Myocyte (in vitro differentiated cells): ENCODE measurements at places on chromosomes 7 and 10. TPM values are rescaled to one million over a fixed set of nuclear protein-coding genes. Genes with fewer than 3 reads are reported as not detected.
A peak's percentile ranks its signal among the peaks of the same experiment; 100 is the strongest.

DNA sequence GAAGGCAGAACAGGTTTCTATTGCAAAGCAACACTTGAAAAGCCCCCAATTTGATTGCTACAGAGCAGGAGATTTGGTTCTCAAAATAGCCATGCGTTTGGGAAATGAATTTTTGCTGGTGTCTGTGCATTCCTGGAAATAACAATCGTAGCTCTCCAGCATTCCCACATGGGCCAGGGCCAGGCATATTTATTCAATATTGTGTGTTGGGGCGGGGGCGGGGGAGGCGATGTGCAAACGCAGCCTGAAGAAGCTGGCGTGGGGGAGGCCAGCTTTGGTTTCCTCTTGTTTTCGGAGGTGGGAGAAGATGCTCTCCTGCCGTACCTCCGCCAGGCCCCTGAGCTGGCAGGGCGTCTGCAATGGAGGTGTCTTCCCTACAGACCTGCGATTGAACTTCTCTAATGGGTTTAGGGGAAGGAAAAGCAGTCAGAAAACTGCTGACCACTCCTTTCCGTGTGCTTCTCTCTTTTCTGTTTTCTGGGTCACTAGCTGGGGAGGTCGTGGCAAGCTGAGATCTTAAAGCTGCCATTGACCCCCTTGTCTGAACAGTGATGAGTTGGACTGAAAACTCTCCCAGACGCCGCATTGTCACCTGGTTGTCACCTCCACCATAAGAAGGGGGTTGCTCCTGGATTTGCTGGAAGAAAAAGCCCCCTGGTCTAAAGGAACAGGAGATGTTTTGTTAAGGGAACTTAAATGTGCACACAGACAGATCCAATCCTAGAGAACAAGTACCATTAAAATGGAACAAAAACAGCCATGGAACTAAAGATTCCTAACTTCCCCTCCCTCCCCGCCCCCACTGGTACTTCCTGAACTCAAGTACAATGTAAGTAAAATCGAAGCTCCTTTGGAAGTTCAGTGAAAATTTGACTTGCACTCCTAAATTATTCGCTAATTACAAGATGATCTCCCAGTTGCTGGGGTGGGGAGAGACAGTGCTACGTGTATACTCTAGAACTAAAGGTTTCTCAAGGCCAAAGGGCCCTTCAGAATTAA lies 56.4 kb upstream of the HABP2 start:
- DNase-seq: no peak

The PRSS2 gene
- not detected in 2 replicates for total RNA-seq

DNA sequence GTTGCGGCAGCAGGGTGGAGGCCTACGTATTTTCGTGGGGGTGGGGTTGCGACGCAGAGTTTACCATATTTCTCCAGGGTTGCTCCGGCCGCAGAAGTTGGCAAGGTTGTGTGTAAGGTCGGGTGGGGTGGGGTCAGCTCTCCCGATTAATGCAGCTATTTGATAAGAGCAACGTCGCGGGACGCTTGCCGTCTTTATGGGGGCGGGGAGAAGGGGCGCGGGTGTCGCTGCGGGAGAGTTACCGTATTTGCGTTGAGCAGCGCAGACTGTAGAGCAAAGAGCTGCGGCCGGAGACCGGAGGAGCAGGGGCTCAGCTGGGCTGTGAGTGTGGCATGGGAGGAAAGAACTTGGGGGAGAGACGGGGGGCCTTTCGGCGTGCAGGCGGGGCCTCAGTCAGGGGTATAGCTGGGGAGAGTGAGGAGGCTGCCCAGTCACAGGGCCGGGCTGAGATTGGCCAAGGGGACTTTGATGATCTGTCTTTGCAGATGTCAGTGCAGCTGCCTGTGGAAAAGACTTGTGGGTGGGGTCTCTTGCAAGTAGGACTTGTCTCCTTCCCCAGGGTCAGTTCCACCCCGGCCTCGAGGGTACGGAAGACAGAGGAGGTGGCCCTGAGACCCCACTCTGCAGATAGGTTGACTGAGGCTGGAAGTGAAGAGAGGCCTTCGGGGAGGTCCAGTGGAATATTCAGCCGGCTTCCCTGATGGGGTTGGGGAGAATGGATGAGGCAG lies 26.6 kb downstream of the ZNF775 start:
- no peak for DNase-seq

DNA sequence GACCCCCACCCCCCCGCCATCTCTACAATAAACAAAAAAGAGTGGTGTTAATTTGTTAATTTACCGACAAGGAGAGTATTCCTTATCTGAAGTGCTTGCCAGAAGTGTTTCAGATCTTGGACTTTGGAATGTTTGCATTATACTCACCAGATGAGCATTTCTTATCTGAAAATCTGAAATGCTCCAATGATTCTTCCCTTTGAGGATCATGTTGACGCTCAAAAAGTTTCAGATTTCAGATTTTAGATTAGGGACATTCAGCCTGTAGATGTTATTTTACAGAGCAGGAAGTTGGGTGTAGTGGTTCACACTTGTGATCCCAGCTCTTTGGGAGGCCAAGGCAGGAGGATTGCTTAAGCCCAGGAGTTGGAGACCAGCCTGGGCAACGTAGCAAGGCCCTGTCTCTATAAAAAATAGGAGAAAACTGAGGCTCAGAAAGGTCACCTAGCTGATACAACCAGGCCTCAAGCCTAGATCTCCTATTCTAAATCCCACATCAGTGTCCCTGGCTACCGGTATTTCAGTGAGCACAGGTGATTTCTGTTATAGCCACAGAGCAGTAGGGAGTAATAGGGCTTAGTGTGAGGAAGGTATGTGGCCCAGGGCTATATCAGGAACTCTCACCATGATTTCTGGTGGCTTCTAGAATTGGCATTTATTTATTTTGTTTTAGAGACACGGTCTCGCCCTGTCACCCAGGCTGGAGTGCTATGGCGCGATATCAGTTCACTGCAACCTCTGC lies 35.4 kb downstream of the TMEM120A start:
- no peak for DNase-seq

GRCh38 chr7:111004310-111004901 lies 86.5 kb upstream of the LRRN3 start:
- no peak for DNase-seq

The SPACDR gene
- total RNA-seq: 0.31 and 0.48 TPM in 2 replicates

The SPDYE6 gene
- not detected in 2 replicates for total RNA-seq

- no peak for DNase-seq
Observed at GRCh38 chr7:5631152-5631551, 150.3 kb downstream of the RNF216 start.

DNA sequence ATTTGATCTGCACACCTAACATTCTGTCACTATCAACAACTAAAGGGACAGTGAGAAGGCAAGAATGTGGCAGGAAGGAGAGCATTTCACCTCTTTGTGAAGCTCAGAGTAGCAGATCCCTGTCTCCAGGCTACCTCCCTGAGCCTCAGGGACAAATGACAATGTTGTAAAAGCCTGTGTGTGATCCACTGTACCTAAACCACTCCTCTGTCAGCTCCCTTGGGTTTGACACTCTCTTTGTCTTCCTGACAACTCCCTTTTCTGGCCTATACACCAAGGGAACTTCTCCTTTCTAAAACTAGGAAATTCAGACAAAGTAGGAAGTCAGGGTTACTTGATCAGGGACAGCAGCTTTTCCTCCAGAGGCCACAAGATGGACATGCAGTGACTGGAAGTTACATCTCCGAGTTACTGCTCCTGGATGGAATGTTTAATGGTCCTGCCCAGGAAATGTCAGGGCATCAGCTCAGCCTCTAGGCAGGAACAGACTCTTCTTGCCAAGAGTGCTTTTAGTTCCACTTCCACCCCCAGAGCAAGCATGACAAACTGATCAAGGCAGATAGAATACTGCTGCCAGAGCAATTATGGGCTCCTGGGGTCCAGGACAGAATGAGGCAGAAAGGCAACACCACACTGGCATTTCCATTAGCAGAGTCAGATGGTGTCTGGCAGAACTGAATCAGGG lies 1014.5 kb upstream of the LRRTM3 start:
- no peak for DNase-seq

The RPP38 gene
- 13.3 and 13.8 TPM in 2 replicates for total RNA-seq

DNA sequence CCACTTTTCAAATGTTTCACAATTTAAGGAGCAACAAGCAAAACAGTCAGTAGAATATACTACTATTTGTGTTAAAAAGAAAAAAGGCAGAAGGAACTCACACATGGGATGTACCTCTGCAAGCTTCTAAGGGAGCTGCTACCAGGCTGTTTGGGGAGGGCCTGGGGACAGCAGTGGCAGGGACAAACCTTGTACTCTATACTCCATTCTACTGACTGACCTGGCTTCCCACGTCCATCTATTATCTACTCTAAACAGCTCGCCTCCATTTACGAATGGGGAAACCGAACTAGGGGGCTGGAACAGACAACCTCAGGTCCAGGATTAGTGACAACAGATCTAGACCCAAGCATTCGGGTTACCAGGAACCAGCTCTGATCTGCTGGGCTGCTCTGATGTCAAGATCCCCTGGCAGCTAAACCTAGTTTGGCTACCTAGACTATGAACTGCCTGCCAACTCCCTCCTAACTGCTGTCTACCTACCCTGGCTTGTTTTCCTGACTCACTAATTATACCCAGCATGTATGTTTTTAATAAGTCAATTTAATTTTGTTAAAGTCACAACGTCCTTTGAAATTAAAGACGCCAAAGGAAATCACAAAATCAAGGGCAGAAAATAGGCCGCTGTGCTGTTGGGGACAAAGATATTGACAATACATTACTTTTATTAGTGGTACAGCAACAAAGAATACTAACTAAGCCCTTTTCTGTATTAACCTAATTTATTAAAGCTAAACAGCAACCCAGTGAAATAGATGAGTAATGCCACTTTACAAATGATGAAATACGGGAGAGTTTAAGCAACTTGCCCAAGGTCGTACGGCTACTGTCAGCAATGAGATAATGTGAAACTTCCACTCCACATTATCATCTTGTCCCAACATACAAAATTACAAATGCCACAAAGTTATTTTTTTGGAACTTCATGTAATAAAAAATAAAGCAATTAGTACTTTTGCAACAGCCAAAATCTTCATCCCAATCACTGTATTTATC lies 5.3 kb downstream of the PSAP start:
- no peak for DNase-seq

DNA sequence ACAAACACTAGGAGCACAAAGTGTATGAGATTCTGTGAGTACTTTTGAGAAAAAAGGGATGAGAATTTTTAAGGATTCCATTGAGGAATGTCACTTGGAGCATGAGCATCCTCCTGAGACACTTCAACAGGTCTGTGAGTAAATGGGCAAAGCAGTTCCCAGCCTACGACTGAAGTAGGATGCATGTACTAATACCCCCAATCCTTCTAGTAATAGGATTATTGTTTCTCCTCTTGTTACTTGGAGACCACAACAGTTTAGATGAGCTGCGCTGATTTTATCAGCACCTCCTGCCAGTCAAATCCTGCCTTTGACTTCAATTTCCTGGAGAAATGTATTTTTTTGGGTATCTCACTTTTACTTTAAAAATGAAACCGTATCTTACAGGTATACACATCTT lies 820 bp downstream of the BBS9 start:
- DNase-seq: no peak

- DNase-seq: no peak
Observed at GRCh38 chr7:136312592-136312991, 335.4 kb upstream of the MTPN start.

The THSD7A gene
- total RNA-seq: not detected in 2 replicates

GRCh38 chr7:36741866-36742265 lies 17.6 kb upstream of the AOAH start:
- no peak for DNase-seq

The RELN gene
- 0.05 and 0.13 TPM in 2 replicates for total RNA-seq

DNA sequence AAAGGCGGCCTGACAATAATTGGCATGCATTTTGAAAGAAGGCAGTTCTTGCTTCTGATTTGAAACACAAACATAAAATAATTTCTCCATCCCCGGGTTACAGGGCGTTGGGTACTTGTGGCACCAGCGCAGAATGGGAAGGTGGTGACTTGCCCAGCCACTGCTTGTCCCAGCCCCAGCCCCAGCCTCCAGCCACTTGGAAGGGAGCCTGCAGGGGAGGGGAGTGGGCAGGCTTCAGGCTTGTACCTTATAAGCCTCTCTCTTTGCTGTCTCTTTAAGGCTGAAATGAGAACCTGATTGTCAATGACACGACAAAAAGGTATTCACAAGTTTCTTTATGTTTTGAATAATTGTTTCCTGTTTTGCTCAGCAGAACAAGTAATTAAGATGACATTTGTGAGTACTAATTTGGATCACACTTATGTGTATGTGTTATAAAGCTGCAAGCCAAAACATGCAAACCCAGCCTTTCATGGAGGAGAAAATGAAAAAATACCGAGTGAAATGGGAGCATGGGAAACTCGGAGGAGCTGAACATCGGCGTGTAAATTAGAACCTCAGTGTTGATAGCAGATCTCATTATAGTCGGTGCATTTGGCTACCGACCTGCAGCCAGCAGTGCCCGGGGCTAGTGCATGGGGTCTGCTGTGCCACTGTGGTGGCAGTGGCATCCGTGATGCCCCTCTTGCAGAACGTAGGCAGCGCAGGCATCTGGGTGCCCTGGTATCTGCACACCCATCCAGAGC lies 129.9 kb downstream of the EBF3 start:
- no peak for DNase-seq

DNA sequence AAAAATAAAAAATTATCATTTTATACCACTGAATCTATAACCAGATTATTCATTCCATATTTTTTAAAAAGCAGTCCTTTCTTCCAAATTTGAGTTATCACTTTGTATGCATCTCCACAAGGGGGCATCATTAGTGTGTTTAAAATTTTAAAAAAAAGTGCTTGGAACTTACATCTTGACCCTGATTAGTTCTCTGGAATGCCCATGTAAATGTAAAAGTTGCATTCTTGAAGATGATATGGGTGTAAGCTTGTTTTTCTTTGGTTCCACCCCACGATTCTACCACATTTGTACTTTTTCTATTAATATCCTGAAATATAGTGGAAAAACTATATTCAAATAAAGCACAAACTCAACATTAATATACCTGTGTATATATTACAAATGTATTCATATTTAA lies 144.9 kb downstream of the ELAPOR2 start:
- peak; percentile 27 for DNase-seq

The CLRN3 gene
- not detected in 2 replicates for total RNA-seq

The CNTNAP2 gene
- total RNA-seq: not detected in 2 replicates

GRCh38 chr10:70655316-70655715 lies 17.0 kb upstream of the ADAMTS14 start:
- DNase-seq: no peak

The TCTN3 gene
- total RNA-seq: 33.9 and 35.4 TPM in 2 replicates

The BAG3 gene
- total RNA-seq: 18.7 and 42.6 TPM in 2 replicates

DNA sequence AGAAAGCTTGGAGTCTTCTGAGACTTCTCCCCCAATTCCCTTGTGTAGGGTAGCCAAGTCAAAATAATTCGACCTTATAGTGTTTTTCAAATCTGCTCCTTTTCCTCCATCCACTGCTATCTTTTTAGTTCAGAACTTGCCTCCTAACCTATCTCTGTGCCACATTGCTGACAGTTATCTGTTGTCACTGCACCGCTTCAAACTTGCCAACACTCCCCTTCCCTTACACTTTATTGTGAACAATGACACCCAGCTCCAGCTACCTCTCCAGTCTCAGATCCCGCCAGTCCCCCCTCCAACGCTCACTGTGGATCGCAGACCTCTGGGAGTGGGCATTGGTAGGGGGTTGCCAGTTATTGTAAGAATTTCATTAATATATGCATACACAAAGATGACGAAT lies 16.3 kb upstream of the HPS1 start:
- DNase-seq: no peak

GRCh38 chr7:96414931-96415292 lies 93.0 kb upstream of the SLC25A13 start:
- DNase-seq: peak; percentile 63
